Chondrocyte (in vitro differentiated cells): ENCODE measurements at places on chromosomes 4 and X. TPM values are rescaled to one million over a fixed set of nuclear protein-coding genes. Genes with fewer than 3 reads are reported as not detected.

DNA sequence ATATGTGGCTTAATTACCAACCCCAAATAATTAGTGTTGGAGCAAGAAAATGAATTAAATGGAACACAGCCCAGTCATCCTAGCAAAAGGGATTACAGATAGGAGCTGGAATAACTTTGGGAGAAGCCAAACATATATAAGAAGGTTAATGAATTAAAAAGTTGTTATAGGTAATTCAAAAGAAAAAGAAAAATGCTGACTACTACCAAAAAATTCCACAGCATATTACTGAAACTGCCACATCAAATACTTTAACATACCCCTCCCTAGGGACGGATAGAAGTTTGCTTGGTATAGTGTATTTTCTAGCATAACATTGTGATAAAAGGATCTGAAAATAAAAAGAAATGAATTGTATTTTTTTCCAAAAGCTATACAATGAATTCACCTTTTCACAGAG, 99.5 kb downstream of the ENOX2 start:
- H3K36me3 ChIP-seq: peaks cover 1% of the 10 kb centered on the region
- no peaks in the 10 kb centered on the region for H3K27me3 ChIP-seq
- no peak for DNase-seq
- no peaks in the 10 kb centered on the region for H3K4me1 ChIP-seq
- H3K27ac ChIP-seq: no peak overlapping the region

DNA sequence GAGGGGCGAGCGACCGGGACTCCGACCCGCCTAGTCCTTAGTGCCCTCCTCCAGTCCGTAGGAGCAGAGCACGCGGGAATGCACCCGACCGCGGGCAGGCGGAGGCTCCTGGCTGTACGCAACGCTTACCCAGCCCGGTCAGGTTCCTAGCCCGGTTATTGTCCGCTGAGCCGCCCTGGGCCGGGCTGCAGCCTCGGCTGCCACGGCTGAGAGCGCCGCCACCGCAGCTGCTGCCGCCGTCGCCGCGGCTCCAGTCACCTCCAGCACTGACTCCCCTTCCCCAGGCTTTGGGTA, at the start of gene AMER1:
Gene AMER1, minus strand, starts transcription at position 268 of the 294 bp plus-strand sequence. CDS start 12,422 bp downstream, outside the sequence.
- peaks cover 17% of the 10 kb centered on the region for H3K4me1 ChIP-seq
- peaks cover 2% of the 10 kb centered on the region for H3K36me3 ChIP-seq
- peak within 1 kb of the TSS; percentile 76 for H3K4me3 ChIP-seq
- peak within 1 kb of the TSS; percentile 96 for H3K27ac ChIP-seq
- DNase-seq: no peak

- no peak for DNase-seq
- peaks cover 43% of the 10 kb centered on the region for H3K4me1 ChIP-seq
- no peak overlapping the region for H3K4me3 ChIP-seq
- no peaks in the 10 kb centered on the region for H3K27me3 ChIP-seq
- H3K27ac ChIP-seq: peak overlapping the region; percentile 5
- H3K36me3 ChIP-seq: no peaks in the 10 kb centered on the region
Measured at GRCh38 chr4:41102414-41103092, 111.8 kb downstream of the APBB2 start.

SUPT20HL1 gene
- total RNA-seq: not detected in 3 replicates

SLC26A1 gene
- total RNA-seq: 0.72 to 1.6 TPM (median 0.75 TPM) in 3 replicates

CNKSR2 gene
- total RNA-seq: 1.7 to 4.1 TPM (median 1.8 TPM) in 3 replicates
